ENCODE measurements at places on chromosomes 6 and 20. TPM values are rescaled to one million over a fixed set of nuclear protein-coding genes. Genes with fewer than 3 reads are reported as not detected.
A peak's percentile ranks its signal among the peaks of the same experiment; 100 is the strongest.

Gene MLIP
- total RNA-seq, result not detected

GRCh38 chr6:136527831-136528230, 22.4 kb downstream of the MAP7 start:
- peaks cover 19% of the 10 kb centered on the region for H3K4me1 ChIP-seq
- H3K4me3 ChIP-seq, result no peak overlapping the region
- no peak overlapping the region for H3K27ac ChIP-seq
- no peak for DNase-seq
- H3K27me3 ChIP-seq, result peaks cover 17% of the 10 kb centered on the region
- H3K36me3 ChIP-seq, result no peaks in the 10 kb centered on the region

Gene C20orf141
- not detected for total RNA-seq

Gene PAX1
- total RNA-seq, result not detected

GRCh38 chr6:17986656-17987446, 584 bp downstream of the KIF13A start:
- DNase-seq, result peak; percentile 13
- H3K36me3 ChIP-seq, result no peaks in the 10 kb centered on the region
- peaks cover 13% of the 10 kb centered on the region for H3K4me1 ChIP-seq
- H3K27ac ChIP-seq, result no peak overlapping the region
- peak overlapping the region; percentile 56 for H3K4me3 ChIP-seq

DNA sequence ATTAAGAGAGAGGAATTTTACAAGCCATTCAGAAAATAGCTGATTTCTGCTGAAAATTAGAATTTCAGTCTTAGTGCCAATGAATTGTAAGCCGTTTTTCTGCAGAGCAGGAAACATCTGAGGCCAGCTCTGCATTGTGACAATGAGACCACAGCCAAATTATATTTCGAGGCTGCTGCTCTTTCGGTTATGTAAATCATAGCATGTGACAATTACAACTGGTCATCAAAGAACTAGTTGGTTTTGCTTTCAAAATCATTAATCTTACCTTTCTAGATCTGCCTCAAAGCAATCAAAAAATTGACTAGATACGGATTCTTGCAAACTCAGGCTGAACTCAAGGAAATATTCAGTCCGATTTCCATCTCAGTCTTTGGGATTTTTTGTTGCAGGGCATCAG, 33.4 kb upstream of the INSM1 start:
- peaks cover 3% of the 10 kb centered on the region for H3K4me1 ChIP-seq
- no peaks in the 10 kb centered on the region for H3K36me3 ChIP-seq
- H3K27ac ChIP-seq, result no peak overlapping the region
- no peak overlapping the region for H3K4me3 ChIP-seq
- peaks cover 4% of the 10 kb centered on the region for H3K27me3 ChIP-seq

Gene CRISP2
- not detected for total RNA-seq

GRCh38 chr6:162821102-162821501, 93.3 kb downstream of the PACRG start:
- H3K27me3 ChIP-seq, result no peaks in the 10 kb centered on the region
- H3K36me3 ChIP-seq, result no peaks in the 10 kb centered on the region
- no peak for DNase-seq

GRCh38 chr20:51446230-51446629, 96.3 kb downstream of the NFATC2 start:
- DNase-seq, result no peak
- no peaks in the 10 kb centered on the region for H3K27me3 ChIP-seq
- peaks cover 58% of the 10 kb centered on the region for H3K36me3 ChIP-seq
- peaks cover 33% of the 10 kb centered on the region for H3K4me1 ChIP-seq

- H3K4me1 ChIP-seq, result no peaks in the 10 kb centered on the region
- no peak overlapping the region for H3K4me3 ChIP-seq
- DNase-seq, result no peak
- H3K27ac ChIP-seq, result no peak overlapping the region
- no peaks in the 10 kb centered on the region for H3K36me3 ChIP-seq
Observed at GRCh38 chr6:81787313-81788068, 35.0 kb upstream of the TENT5A start.

- H3K27me3 ChIP-seq, result no peaks in the 10 kb centered on the region
- DNase-seq, result no peak
- no peak overlapping the region for H3K27ac ChIP-seq
- no peaks in the 10 kb centered on the region for H3K4me1 ChIP-seq
Observed at GRCh38 chr6:165718491-165718891, 55.5 kb upstream of the PDE10A start.

- no peaks in the 10 kb centered on the region for H3K27me3 ChIP-seq
- H3K36me3 ChIP-seq, result no peaks in the 10 kb centered on the region
- H3K4me1 ChIP-seq, result no peaks in the 10 kb centered on the region
Observed at GRCh38 chr6:3398755-3399696, 57.8 kb downstream of the SLC22A23 start.

GRCh38 chr20:2837221-2837960, 3.1 kb downstream of the PCED1A start:
- H3K4me1 ChIP-seq, result peaks cover 19% of the 10 kb centered on the region
- no peaks in the 10 kb centered on the region for H3K27me3 ChIP-seq
- no peak for DNase-seq
- peaks cover 27% of the 10 kb centered on the region for H3K36me3 ChIP-seq
- H3K27ac ChIP-seq, result no peak overlapping the region

- H3K4me1 ChIP-seq, result peaks cover 72% of the 10 kb centered on the region
- no peaks in the 10 kb centered on the region for H3K36me3 ChIP-seq
- peak; percentile 35 for DNase-seq
- no peaks in the 10 kb centered on the region for H3K27me3 ChIP-seq
- H3K4me3 ChIP-seq, result peak overlapping the region; percentile 6
Observed at GRCh38 chr6:136764517-136764993, 27.7 kb downstream of the MAP3K5 start.

DNA sequence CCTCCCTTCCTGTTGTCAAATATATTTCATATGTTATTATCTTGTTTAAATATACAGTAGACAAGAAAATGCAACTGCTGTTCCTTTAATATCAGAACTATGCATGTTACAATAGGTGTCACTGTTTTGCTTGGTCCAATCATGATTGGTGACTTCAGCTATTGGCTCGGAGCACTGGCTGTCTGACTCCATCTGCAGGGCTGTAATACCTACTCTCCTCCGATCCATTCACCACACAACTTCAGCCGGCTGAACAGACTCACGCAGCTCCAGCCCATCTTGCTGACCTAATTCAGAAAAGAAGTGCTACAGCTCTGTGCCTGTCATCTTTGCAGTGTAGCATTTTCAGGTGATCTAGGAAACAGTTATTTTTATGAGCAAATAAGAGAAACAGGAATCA, at the start of gene BTBD3:
Gene BTBD3 (plus strand): TSS at position 231 of the 400 bp plus-strand sequence. CDS start 383 bp downstream, outside the sequence.
- H3K27ac ChIP-seq, result no peak within 1 kb of the TSS
- no peaks in the 10 kb centered on the region for H3K36me3 ChIP-seq
- no peaks in the 10 kb centered on the region for H3K27me3 ChIP-seq
- H3K4me1 ChIP-seq, result peaks cover 7% of the 10 kb centered on the region
- no peak for DNase-seq
- H3K4me3 ChIP-seq, result no peak within 1 kb of the TSS

DNA sequence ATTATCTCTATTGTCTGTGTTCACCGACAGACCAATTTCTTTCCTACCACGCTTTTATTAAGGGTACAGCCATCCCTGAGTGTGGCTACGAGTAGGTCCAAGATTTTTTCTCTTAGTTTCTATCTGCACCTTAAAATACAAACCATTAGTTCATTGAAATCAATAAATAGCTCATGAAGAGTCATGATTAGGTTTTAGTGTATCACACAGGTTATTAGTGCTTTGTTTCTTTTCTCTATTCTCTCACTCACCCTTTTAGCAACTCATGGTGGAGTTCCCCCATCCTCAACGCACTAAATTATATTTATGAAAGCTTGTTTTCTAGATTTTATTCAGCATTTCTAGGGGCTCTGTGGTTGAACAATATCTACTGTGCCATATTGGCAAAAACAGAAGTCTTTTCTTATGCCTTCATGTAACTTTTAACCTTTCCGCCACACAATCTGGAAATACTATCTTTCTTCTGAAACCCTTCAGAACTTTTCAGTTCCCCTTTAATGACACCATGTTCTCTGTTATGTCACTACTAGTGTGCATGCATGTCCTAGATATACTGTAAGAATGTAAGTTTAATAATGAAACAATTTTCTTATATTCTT, 128.2 kb upstream of the LAMA2 start:
- H3K4me1 ChIP-seq, result peaks cover 3% of the 10 kb centered on the region
- no peak overlapping the region for H3K27ac ChIP-seq
- no peak overlapping the region for H3K4me3 ChIP-seq
- peaks cover 6% of the 10 kb centered on the region for H3K27me3 ChIP-seq
- H3K36me3 ChIP-seq, result no peaks in the 10 kb centered on the region

DNA sequence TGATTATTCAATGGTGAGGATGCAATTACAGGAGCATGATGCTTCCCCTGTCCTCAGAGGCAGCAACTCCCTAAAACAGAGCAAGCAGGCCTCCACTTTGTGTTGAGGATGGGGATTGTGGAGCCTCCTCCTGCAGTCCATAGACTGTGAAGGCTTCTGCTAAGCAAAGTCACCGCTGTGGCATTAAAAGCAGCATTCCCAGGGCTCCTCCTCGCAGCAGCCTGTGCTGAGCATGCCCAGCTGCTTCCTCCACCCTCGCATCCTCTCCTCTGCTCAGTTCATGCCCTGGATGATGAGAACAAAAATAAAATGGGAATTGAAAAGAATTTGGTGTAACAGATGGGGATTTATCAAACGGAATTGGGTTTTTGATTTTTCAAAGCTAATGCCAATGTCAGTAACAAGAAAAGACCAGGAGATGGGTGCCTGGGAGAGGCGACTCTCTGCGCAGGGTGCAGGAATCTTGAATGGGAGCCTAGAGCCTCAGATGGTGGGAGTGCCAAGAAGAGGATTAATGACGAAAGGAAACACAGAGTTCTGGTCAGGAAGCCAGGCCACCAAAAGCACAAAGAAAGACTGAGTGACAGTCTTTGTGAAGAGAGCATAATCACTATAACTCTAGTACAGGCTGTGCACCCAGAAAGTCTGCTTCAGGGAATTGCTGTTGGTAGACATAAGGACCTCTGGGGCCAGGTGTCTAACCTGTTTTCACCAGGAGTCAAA, 347.6 kb downstream of the TPBG start:
- H3K4me1 ChIP-seq, result no peaks in the 10 kb centered on the region
- no peak overlapping the region for H3K27ac ChIP-seq
- H3K4me3 ChIP-seq, result no peak overlapping the region
- H3K27me3 ChIP-seq, result peaks cover 5% of the 10 kb centered on the region
- no peak for DNase-seq

DNA sequence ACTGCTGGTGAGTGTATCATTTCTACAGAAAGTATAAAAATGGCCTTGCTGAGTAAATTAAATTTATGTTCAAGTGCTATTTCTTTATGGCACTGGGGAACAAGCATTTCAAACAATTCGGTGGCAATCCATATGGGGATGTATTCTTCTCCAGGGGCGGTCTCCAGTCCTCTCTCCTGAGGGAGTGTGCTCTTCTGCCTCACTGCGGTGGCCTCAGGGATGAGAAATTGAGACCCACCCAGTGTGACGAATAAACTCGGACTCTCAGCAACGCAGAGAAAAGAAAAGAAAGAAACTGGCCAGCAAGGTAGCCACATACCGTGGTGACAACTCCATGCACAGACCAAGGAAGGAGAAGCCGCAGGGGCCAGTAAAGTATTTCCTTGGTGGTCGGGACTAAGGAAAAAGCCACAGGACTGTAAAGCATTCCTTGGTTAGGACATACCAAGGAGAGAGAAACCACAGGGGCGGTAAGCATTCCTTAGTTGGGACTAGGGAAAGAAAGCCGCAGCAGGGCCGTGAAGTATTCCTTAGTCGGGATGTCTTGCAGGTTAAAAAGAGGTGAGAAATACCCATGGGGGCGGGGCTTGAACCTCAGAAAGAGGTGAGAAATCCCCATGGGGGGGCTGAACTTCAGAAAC, 13.6 kb upstream of the GOPC start:
- H3K27me3 ChIP-seq, result peaks cover 4% of the 10 kb centered on the region
- no peak for DNase-seq
- no peak overlapping the region for H3K4me3 ChIP-seq
- peaks cover 30% of the 10 kb centered on the region for H3K4me1 ChIP-seq
- H3K27ac ChIP-seq, result peak overlapping the region; percentile 79

GRCh38 chr6:87082160-87082721, 12.7 kb downstream of the CGA start:
- no peak for DNase-seq
- H3K36me3 ChIP-seq, result no peaks in the 10 kb centered on the region
- no peak overlapping the region for H3K4me3 ChIP-seq
- no peak overlapping the region for H3K27ac ChIP-seq

DNA sequence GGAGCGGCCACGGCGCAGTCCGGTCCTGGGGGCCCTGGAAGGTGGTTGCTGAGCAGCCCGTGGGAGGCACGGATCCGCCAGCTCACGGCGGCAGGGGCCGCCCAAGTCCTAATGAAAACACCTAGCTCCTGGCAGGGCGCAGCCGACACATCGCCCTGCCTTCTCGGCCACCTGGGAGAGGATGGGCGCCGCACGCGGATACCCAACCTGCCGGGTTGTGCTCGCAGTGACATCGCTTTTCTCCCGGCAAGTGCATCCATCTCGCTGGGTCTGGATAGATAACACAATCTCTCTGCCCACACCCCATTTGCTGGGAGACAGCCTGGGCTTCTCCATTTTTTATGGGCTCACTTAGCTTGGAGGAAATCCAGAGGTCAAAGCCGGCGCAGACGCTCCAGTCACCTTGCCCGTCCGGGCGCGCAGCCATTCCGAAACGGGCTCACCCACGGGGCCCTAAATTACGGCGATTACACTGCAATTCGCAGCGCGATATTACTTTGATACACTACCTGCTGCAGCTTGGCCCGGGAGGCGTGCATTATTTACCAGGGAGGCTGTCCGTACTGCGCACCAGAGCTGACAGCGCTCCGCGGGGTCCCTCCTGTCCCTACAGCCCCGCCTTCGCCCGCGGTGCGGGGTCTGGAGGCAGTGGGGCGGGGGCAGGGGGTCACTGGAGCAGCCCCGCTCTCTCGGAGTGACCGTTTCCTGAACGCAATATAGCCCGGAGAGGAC, 36.2 kb upstream of the CCDC167 start:
- no peak overlapping the region for H3K4me3 ChIP-seq
- no peaks in the 10 kb centered on the region for H3K36me3 ChIP-seq
- DNase-seq, result no peak
- peaks cover 29% of the 10 kb centered on the region for H3K4me1 ChIP-seq
- H3K27ac ChIP-seq, result no peak overlapping the region

GRCh38 chr6:161838306-161839035, 564.6 kb upstream of the AGPAT4 start:
- H3K27ac ChIP-seq, result no peak overlapping the region
- no peak for DNase-seq
- no peaks in the 10 kb centered on the region for H3K36me3 ChIP-seq
- no peaks in the 10 kb centered on the region for H3K4me1 ChIP-seq

DNA sequence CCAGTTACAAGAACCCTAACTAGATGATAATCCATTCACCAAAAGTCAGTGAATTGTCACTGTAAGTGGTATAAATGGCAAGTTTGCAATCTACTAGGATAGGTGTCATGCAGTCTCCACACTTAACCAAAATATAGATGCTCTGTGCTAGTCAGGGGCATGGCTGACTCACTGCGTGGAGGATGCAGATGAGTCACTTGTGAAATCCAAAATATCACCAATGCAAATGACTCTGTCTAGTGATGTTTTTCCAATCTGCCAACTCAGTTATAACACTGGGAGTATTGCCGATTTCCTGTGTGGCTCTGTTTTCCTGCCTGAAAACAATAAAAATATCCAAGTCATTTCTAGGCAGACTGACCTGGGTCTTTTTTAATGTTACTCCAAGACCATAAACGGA, 47.8 kb upstream of the NRSN1 start:
- H3K27ac ChIP-seq, result no peak overlapping the region
- no peak for DNase-seq
- no peak overlapping the region for H3K4me3 ChIP-seq
- no peaks in the 10 kb centered on the region for H3K36me3 ChIP-seq
